ENCODE measurements at places on chromosomes 2 and 18. TPM values are rescaled to one million over a fixed set of nuclear protein-coding genes. Genes with fewer than 3 reads are reported as not detected.

DNA sequence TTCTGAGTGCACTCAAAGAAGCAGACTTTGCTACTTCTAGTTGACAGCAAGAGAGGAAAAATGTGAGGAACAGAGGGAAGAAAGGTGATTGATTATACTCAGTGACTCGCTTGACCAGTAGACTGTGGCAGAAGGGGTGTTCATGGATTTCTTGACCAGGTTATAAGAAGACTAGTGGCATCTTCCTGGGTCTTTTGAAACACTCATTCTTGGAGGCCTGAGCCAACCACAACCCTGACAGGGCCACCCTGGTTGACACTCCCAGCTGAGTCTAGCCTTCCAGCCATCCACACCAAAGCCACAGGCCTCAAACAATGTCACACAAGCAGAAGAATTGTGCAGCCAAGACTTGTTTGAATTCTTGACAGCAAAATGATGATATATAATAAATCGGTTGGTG lies 366.3 kb downstream of the SS18 start:
- no peak for DNase-seq

DNA sequence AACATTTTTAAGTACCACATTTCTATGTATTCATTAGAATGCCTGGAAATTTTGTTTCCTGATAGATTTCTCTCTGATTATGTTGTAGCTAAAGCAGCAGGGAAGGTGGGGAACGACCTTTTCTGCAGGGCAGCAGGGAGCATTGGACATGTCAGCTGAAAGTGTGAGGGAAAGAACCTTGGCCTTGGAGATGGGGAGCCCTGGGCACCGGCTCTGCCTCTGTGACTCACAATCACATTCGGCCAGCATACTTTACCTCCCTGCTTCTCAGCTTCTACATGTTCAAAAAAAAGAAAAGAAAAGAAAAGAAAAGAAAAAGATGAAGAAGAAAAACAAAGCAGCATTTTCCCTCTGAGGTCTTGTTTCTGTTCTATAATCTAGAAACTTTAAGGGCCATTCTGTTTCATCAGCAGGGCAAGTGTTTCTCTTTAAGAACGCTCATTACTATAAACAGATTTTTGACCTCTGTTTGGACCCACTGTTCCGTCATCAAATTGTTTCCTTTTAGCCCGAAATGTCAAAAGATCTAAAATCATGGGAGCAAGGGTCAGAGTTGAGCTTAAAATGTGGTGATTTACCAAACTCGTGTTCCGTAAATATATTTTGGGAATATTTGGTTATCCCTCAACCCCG lies 27.9 kb downstream of the SETBP1 start:
- no peak for DNase-seq

- DNase-seq: no peak
Measured at GRCh38 chr2:178163395-178163794, 30.9 kb upstream of the OSBPL6 start.

The LIMS4 gene
- total RNA-seq: 0.17 TPM

Measured in activated T-cell treated with anti-CD3 and anti-CD28 coated beads, Interleukin-2, amount 50 U/mL, for 72 hours (primary cell).